Stimulated activated CD8-positive, alpha-beta memory T cell treated with anti-CD3 and anti-CD28 coated beads, Interleukin-4, amount 100 ng/mL, for 4 hours (primary cell): ENCODE measurements at places on chromosomes 4 and X.

GRCh38 chr4:147354237-147354636, 126.7 kb upstream of the EDNRA start:
- no peak for DNase-seq

- DNase-seq, result no peak
Observed at GRCh38 chr4:152983221-152983620, 47.1 kb downstream of the FHDC1 start.

DNA sequence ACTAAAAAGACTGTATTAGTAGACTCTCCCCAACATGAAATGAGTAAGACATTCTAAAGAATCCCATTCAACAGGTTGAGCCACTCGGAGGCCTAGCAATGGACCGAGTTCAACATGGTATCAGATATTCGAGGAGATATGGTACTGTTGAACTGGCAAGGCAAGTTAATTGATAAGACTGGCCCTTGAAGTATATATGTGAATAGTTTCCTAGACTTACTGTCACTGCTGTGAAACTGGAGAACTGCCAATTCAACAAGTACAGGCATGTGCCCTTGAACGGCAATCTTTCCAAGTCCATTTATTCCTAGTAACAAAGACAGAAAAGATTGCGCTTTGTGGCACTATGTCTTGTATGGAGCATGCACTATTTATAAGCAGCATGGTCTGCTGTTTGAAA, 24.4 kb downstream of the FAT1 start:
- no peak for DNase-seq

- no peak for DNase-seq
Observed at GRCh38 chr4:42397635-42398170, 415 bp downstream of the SHISA3 start.

DNA sequence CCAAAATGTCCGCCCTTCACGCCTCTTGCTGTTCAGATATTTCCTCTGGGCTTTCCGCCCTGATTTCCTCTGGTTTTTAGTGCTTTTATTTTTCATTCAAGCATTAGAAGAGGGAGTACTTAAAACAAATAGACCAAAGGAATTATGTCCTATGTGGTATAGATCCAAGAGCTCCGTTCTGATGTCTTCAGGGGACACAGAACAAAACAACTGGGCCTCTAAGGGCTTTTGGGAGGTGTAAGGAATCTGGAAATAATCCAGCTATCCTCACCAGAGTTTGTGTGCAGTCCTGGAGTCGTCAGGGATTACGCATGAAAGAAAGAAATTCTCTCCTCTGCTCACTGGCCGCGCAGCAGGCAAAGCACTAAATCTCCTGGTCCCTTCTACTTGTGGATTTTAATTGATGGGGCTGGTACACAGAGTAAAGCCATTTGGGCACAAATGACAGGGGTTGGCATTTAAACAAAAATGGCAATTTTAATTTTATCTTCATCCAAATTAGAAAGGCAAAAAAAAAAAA, 999.2 kb downstream of the ADGRL3 start:
- DNase-seq, result no peak

DNA sequence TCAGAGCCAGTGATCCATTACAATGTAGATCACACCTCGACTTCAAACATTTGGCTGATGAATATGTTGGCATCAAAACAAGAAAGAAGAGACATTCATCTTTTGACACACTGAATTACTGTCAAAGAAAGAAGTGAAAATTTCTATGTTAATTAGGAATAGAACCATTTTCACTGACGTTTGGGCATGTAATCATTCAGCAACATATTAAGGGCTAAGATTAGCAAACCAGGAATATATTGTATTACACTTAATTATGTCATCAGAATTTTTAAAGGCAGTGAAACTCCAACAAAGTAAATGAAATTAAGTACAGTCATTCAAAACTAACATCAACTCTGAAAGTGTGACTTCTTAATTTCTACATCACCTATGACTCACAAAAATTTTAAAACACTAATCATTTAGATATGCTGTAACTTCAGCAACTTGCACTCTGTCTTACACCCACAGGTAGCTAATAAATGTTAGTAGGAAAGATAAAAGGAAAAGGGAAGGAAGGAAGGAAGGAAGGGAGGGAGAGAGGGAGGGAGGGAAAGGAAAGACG, 1.4 kb upstream of the SMR3A start:
- no peak for DNase-seq

GRCh38 chr4:40736910-40737309, 12.8 kb upstream of the NSUN7 start:
- DNase-seq, result no peak

GRCh38 chr4:128830906-128831503, 21.5 kb downstream of the JADE1 start:
- DNase-seq, result no peak

- DNase-seq, result no peak
Observed at GRCh38 chr4:159447296-159447695, 344.4 kb downstream of the RAPGEF2 start.

- DNase-seq, result no peak
Observed at GRCh38 chrX:125953814-125954213, 212.3 kb downstream of the DCAF12L2 start.

DNA sequence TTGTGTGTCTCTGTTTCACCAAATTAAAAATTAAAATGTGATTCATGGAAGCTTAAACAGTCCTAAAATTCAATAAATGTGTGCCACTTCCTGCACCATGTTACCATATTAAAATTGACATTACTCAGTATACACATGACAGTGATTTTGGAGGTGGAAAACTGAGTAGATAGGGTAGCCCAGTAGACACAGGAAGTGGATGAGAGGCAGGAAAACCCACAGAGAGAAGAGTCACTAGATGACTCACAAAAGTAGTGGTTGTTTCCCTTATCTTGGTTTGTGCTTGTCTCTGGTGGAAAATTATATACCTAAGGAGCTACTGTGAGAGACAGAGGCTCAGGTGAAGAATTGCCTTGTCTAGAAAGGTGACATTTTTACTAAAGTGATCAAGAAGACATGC, 375.8 kb upstream of the CXorf51B start:
- no peak for DNase-seq

DNA sequence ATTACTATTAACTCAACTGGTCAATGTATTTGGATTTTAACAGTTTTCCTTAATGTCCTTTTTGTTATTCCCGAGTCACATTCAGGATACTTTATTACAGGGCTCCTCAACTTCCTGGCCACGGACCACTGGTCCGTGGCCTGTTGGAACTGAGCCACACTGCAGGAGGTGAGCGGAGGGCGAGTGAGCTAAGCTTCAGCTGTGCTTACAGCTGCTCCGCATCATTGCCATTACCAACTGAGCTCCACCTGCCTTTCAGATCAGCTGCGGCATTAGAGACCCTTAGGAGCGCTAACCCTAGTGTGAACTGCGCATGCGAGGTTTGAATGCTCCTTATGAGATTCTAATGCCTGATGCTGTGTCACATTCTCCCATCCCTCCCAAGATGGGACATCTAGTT, 591.7 kb downstream of the CCSER1 start:
- DNase-seq, result no peak

- DNase-seq, result no peak
Observed at GRCh38 chrX:106891762-106892460, 11.2 kb downstream of the RIPPLY1 start.

- DNase-seq, result no peak
Observed at GRCh38 chrX:134801267-134801666, 143.0 kb upstream of the PLAC1 start.

- no peak for DNase-seq
Observed at GRCh38 chrX:136549226-136549625, 17.2 kb downstream of the VGLL1 start.

DNA sequence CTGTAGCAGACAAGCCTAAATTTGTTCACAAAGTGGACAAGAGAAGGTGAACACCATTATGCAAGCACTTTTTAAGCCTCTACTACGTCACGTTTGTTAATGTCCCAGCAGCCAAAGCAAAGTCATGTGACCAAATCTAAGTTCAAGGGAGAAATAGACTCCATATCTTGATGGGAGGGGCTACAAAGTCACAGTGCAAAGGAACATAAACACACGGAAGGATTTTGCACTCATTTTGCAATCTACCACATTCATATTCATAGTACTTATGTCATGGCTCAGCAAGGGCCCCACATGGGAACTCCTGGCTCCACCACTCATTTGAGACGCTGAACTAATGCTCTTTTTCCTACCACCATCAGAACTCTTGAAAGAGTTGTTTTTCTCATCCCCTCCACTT, 139.0 kb upstream of the JADE1 start:
- no peak for DNase-seq

- DNase-seq, result no peak
Observed at GRCh38 chr4:28176942-28177341, 1316.3 kb downstream of the STIM2 start.

DNA sequence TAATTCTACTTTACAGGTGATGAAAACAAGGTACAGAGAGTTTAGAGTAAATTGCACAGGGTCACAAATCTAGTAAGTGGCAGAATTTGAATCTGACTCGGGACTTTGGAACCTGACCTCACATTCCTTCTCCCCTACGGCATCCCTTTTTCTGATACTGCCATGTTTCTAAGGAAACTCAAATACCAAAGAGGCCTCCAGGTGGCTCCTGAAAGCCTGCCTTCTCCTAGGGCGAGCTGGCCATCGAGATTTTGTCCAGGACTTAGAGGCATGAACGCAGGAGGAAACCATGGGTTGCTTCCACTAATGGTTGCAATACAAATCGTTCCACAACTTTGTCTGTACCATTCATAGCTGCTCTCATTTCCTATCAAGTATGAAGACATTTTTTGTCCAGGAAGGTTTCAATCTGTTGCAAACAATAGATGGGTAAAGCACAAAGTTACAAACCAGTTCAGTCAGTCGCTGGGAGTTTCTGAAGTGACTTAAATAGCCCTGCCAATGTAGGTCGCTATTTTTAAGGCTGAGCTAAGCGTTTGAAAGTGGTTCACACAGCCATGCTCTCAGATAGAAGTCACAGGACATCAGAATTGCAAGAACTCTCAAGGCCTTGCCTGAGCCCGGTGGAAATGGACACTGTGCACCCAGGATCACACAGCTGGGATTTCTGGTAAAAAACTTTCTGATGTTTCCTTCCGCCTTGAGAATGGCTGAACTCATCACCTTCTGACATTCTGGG, 296.6 kb upstream of the PRPS2 start:
- DNase-seq, result no peak

- no peak for DNase-seq
Observed at GRCh38 chr4:89270792-89271191, 36.8 kb downstream of the GPRIN3 start.

- DNase-seq, result no peak
Observed at GRCh38 chrX:45757272-45757671, 556.6 kb upstream of the DIPK2B start.

GRCh38 chr4:148437439-148437838, 4.8 kb downstream of the NR3C2 start:
- no peak for DNase-seq

- no peak for DNase-seq
Observed at GRCh38 chrX:142238536-142238935, 33.4 kb upstream of the MAGEC2 start.

GRCh38 chr4:165656829-165657490, 216.1 kb upstream of the TLL1 start:
- no peak for DNase-seq
